ENCODE measurements at places on chromosomes 13 and 19.

GRCh38 chr13:78409172-78409571, 194.2 kb downstream of the POU4F1 start:
- DNase-seq, result no peak

DNA sequence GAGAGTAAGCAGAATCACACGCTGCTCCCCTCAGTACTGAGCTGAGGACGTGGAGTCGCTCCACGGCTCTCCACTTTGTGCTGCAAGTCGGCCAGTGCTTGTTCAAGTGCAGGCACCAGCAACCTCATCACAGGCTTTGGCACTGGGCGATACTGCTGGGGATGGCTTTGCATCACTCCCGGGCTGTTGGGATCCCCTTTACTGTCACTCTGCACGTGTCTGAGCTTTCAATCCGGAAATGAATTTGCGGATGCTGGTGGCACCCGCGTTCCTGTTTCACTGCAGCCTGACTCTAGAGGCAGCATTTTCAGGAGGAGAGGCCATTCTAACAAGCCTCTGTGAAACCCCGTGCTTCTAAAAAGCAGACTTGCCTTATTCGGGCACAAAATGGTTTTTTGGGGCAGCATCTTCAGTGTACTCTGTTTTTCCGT, 19.1 kb downstream of the SMARCA4 start:
- peak; percentile 28 for DNase-seq

- DNase-seq, result no peak
Measured at GRCh38 chr19:47723581-47723940, 10.3 kb downstream of the EHD2 start.

GRCh38 chr13:74758188-74758587, 624.0 kb upstream of the KLF12 start:
- DNase-seq, result no peak

GRCh38 chr13:52125547-52125946, 3.3 kb downstream of the NEK5 start:
- DNase-seq, result no peak

- no peak for DNase-seq
Measured at GRCh38 chr13:113901231-113901630, 37.4 kb upstream of the GAS6 start.

- DNase-seq, result no peak
Measured at GRCh38 chr13:28531845-28532387, 37.0 kb upstream of the FLT1 start.

- DNase-seq, result peak; percentile 53
Measured at GRCh38 chr19:19053508-19054314, 10.1 kb upstream of the SLC25A42 start.

DNA sequence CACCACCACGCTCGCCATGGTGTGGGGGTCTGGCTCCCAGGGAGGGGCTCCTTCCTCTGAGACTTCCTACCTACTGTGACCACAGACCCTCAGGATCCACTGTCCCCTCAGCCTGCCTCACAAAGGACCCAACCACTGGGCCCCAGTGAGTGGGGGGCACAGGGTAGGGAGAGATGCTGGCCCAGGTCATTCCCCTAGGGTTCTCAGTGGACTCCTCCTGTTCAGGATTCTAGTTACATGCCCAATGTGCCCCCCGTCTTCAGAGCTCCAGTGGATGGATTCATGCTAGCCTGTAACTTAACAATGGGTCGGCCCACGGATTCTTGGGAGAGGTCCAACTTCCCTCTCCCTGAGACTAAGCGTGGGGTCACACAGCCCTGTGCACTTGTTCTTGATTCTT, at the start of gene TSKS:
TSS of gene TSKS (minus strand) at position 77 of the 400 bp plus-strand sequence. CDS start at position 18, 59 bp downstream.
- no peak for DNase-seq

- DNase-seq, result no peak
Measured at GRCh38 chr13:56400774-56401173, 739.9 kb upstream of the PRR20A start.

GRCh38 chr19:43499042-43499441, 5.5 kb downstream of the PHLDB3 start:
- no peak for DNase-seq

DNA sequence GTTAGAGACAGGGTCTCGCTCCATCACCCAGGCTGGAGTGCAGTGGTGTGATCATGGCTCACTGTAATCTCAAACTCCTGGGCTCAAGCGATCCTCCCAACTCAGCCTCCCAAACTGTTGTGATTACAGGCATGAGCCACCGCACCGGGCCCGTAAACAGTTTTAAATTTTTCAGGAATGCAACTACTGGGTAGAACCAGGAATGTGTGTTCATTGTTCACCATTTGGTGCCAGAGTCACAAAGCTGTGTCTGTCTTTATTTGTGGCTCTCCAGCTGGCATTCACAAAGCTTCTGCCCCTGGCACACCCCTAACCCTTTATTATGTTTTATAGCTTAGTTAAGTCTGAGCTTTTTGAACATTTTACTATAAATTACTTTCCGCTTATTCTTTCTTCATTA, 19.8 kb upstream of the ACP7 start:
- no peak for DNase-seq

DNA sequence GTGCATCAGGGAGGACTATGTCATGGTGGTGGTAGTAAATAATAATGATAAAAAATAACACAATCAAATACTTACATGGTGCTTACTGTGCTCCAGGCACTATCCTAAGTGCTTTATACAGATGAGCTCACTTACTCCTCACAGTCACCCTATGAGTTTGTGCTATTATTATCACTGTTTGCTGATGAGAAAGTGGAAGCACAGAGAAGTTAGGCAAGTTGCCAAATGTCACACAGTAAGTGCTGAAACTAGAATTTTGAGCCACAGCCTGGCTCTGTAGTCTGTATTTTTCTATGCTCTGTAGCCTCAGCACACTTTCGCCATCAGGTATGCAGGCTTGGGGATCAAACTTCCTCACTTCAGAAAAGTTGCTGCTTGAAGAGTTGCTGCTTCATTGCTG, 46.6 kb downstream of the HTR2A start:
- DNase-seq, result no peak

DNA sequence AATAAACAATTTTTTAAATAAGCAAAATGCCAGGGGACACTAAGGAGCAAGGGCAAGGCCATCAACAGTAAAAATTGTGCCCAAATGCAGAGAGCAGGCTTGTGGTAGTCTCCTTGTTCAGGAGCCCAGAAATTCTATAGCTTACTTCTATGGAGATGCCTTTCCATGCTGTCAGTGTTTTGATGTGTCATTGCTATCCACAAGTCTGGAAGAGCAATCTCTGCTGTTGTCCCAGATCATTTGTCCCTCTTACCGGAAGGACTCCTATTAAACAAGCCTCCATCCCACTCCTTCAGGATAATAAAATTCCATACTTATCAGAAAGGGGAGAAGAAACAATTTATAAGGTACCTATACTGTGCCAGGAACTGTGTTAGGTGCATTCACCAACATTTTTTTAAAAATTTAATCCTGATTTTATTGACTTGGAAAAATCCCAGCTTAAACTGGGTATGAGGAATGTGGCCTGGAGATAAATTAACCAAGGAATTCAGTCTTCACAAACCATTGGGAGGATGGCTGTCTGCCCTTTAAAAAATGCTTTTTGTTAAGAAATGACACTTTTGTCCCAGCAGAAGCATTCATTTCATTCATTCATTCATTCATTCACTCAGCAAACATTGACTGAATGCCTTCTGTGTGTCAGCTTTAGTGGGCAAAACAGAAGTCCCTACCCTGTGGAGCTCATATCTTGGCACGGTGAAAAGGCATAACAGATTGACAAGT, 26.8 kb upstream of the CYSLTR2 start:
- no peak for DNase-seq

DNA sequence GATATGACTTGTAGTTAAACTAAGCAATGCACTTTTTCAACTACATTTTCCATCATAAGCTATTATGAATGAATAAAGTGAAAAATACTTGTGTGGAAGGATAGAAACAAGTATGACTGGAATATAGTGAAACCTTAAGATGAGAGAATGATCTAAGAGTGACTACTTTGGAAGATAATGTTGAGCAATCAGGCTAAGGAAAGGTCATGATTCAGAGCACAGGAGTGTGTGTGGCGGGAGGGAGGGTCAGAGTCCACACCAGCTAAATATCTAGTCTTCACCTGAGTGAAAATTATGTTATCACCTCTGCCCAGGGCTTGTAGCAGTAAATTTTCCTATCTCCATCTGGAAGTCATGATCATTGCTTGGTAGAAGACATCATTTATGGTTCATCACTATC, 833.4 kb upstream of the ATXN8OS start:
- no peak for DNase-seq

- DNase-seq, result no peak
Measured at GRCh38 chr13:105725887-105726286, 809.6 kb downstream of the EFNB2 start.

- no peak for DNase-seq
Measured at GRCh38 chr13:62418872-62419271, 1003.2 kb upstream of the PCDH20 start.

- DNase-seq, result no peak
Measured at GRCh38 chr13:23778879-23779278, 110.3 kb downstream of the MIPEP start.

- DNase-seq, result no peak
Measured at GRCh38 chr13:100230769-100231149, 141.9 kb downstream of the PCCA start.

GRCh38 chr13:108213946-108214345, 1.4 kb downstream of the LIG4 start:
- DNase-seq, result no peak

DNA sequence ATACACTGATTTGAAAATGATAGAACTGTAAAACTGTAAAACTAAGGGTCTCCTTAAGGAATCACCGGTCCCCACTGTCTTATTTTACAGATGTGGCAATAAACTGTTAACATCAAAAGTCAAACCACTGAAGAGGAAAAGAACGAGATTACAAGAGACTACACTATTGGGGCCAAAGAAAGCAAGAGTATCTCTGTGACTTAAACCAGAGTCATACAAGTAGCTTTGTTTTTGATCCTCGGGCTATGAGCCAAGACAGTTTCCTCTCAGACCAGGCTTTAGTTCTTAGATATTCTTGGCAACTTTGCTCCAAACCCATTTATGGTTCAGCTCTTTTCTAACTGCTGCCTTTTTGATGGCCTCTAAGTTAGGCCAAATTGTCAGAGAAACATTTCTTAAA, 113.8 kb downstream of the TBC1D4 start:
- no peak for DNase-seq

GRCh38 chr13:32432856-32433255, 4.9 kb upstream of the N4BP2L1 start:
- no peak for DNase-seq

DNA sequence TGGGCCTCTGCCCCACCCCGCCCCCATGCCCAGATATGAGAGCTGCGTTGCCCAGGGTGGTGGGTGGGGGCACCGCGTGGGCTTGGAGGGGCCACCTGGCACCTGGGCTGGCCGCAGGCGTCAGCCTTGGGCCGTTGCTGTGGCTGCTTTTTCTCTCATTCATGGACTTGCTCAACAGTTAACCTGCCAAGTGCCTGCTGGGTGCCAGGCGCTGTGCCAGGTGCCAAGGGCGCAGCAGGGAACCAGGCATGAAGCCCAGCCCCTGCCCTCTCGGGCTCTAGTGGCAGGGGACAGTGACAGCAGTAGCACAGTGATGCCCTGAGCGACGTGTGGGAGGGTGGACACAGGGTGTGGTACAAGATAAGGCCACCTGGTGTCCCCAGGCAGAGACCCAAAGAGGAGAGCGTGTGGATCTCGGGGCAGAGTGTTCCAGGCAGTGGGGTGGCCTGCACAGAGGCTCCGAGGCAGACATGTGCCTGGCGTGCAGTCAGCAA, 28.1 kb downstream of the DHX34 start:
- no peak for DNase-seq

DNA sequence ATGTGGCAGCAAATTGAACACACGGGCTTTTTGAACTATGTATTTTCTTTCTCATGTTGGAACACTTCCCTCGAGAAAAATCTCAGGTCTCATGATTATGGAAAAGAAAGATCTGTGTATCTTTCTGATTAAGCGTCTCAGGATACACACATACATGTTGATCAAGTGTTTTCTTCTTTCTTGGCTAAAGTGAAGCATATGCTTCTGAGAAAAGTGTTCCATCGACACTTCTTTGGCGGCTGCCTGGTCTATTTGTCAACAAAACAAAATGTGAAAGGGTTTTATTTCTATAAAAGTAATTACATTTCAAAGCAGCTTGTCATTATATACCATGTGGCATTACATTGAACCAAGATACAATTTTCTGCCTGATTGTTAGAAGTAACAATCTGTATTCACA, 157.5 kb downstream of the DLEU7 start:
- DNase-seq, result no peak

- no peak for DNase-seq
Measured at GRCh38 chr13:73997964-73998363, 136.2 kb downstream of the KLF12 start.

DNA sequence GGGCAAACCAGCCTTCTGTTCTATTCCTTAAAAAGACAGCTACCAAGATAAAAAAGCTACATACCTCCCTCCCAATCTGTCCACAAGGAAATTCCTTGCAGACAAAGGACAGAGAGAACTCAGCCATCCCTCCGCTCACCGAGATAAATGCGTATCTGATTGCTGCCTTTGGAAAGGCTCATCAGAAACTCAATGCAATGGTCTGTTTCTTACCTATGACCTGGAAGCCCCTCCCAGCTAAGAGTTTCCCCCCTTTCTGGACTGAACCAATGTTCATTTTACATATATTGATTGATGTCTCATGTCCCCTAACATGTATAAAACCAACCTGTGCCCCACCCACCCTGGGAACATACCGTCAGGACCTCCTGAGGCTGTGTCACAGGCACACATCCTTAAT, 11.6 kb downstream of the BTBD2 start:
- no peak for DNase-seq

- no peak for DNase-seq
Measured at GRCh38 chr19:2043961-2044708, 6.9 kb downstream of the MKNK2 start.

DNA sequence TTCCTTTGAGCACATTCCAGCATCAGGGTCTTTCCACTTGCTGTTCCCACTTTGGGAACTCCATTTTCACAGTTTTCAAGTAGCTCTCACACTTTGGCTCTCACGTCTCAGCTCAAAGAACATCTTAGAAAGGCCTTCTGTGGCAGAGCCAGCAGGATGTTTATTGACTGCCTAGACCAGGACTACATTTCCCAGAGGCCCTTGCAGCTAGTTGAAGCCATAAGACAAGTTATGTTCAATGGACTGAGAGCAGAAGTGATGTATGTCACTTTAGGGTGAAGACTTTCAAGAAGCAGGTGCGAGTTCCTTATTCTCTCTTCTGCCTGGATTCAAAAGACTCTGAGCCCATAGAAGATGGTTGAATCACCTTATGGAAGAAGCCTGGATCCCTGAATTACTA, 4.3 kb upstream of the HAUS5 start:
- no peak for DNase-seq

- no peak for DNase-seq
Measured at GRCh38 chr19:41888926-41889325, 5.9 kb downstream of the ARHGEF1 start.
